ENCODE measurements at places on chromosomes 13 and 19.

- DNase-seq = no peak
These were observed 11.9 kb upstream of the WDR18 start for GRCh38 chr19:972281-972680.

DNA sequence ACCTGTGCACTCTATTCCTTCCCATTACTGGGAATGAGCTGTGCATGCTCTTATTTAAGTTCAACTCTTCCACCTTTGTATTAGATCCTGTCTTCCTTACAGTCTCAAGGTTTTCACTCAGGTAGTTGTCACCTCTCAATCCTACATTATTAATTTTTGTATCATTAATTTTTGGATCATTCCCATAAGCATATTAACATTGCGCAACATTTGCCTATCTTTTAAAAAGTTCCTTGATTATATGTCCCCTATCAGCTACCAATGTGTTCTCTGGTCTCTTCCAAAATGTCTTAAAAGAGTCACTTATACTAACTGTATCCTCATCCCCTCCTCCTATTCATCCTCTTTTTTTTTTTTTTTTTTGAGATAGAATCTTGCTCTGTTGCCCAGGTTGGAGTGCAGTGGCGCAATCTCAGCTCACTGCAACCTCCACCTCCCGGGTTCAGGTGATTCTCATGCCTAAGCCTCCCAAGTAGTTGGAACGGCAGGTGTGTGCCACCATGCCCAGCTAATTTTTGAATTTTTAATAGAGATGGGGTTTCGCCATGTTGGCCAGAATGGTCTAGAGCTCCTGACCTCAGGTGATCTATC is 2.1 kb upstream of the RCBTB2 start:
- DNase-seq = no peak

DNA sequence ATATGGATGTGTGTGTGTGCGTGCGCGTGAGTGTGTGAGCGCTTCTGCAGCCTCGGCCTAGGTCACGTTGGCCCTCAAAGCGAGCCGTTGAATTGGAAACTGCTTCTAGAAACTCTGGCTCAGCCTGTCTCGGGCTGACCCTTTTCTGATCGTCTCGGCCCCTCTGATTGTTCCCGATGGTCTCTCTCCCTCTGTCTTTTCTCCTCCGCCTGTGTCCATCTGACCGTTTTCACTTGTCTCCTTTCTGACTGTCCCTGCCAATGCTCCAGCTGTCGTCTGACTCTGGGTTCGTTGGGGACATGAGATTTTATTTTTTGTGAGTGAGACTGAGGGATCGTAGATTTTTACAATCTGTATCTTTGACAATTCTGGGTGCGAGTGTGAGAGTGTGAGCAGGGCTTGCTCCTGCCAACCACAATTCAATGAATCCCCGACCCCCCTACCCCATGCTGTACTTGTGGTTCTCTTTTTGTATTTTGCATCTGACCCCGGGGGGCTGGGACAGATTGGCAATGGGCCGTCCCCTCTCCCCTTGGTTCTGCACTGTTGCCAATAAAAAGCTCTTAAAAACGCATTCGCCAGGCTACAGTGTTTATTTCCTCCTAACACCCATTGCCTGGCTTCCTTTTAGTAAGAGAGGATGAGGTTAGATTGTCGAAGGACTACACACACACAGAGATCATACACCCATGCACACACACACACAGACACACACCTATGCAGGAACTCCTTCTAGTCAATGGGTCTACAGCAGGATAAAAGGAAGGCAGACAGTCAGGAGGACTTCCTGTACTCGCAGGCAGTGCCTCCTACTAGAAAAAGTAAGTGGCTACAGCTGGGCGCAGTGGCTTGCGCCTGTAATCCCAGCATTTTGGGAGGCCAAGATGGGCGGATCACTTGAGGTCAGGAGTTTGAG is 7.1 kb downstream of the FOSB start:
- no peak for DNase-seq

DNA sequence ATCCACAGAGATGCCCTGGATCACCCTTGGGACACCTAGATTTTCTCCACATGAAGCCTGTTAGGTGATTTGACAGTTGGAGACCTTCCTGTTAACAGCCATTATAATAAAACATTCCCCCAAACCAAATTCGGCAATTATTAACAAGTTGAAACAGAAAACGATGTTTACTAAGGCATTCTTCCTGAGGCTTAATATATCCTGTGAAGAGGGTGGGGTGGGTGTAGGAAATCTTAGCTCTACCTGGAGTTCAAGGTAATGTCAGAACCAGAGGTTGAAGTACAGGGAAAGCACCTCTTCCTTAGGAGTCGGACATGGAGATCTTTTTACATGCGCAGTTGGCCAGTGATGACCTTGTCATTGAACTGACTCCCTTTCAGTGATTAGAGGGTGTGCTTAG is 143.0 kb downstream of the FGF9 start:
- no peak for DNase-seq

DNA sequence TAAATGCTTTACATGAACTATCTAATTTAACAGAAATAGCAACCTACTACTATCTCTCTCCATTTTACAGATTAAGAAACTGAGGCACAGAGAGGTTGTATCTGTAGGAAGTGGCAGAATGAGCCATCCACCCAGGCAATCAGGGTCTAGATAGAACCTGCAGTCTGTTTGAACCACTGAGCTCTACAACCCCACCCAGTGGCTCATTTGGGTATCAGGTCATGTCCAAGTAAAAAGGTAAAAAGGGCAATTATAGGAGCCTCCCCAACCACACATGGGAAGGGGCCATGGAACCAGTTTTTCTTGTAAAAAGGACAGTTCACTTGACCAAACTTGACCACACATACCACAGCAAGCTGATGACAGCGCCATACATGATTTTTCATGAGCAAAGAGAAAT is 92.9 kb upstream of the SGCG start:
- DNase-seq = no peak

GRCh38 chr13:54637366-54637765 is 1608.8 kb downstream of the OLFM4 start:
- DNase-seq = no peak

DNA sequence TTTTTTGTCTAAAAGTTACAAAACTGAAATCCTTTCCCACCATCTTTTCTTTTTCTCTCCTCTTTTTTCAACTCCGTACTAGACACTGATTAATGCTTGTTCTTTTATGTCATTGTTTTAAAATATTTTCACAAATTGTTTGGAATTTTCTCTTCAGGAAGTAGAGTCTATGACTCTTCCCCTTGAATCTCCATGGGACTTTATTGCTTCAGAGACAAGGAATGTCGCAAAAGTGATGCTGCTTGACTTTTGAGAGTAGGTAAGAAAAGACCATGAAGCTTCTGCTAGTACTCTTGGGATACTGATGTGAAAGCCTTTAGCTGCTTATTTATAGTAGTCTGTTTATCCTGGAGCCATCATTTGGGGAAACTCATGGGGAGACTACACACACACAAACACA is 260.1 kb upstream of the SLC10A2 start:
- DNase-seq = no peak

DNA sequence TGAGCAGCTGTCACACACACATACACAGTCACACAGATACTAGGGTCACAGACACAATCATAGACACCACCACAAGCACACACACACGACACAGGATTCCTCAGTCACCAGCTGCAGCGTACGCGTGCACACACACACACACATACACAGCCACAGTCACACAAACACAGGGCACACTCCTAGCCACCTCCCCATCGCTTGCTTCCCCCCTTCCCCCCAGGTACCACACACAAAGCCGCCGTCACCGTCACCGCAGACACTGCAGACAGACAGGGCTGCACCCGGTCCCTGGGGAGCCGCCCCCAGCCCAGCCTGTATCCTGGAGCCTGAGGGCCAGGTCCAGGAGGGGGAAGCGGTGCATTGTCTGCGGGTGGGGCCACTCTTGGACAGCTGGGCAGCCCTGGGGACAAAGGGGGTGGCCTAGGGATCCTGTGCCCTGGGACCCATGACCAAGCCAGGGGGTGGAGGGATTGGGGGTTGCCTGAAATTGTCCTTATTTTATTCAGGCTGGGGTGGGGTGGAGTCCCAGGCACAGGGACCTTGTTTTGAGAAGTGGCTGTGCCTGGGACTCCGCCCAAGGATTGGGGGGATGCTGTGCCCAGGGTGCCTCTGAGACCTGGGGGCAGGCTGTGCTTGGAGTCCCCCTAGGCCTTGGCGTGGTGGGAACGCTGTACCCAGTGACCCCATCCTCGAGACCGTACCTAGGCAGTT is 957 bp downstream of the NUMBL start:
- peak; percentile 65 for DNase-seq

DNA sequence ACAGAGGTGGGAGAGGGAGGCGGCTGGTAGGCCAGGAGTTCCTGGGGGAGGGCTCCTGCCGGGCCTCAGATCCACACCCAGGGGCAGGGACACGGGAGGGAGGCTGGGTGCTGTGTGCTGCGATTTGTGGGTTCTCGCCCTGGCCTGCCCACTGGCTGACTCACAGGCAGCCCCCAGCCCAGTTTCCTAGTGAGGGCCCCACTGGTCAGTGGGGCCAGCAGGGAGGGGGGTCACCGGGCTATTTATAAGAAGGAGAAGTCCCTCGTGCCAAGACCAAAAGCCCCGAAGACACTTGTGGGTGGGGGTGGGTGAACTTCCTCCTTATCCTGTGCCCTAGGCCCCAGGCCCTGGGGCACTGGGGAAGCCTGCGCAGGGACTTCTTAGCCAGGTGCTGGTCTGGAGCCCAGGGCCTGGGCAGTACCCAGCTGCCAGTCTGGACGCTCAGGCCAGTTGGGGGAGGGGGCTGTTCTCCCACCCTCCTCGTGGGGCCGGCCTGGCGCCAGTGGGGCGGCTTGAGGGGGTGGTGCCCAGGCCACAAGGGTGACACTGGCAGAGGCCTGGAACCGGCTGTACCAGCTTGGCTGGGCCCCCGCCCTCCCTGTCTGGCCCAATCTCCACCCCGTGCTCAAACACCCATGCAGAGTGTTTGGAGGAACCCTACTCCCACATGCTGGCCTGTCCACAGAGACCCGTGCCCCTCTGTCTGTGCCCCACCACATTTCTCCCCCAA is 5.0 kb upstream of the JUNB start:
- no peak for DNase-seq

DNA sequence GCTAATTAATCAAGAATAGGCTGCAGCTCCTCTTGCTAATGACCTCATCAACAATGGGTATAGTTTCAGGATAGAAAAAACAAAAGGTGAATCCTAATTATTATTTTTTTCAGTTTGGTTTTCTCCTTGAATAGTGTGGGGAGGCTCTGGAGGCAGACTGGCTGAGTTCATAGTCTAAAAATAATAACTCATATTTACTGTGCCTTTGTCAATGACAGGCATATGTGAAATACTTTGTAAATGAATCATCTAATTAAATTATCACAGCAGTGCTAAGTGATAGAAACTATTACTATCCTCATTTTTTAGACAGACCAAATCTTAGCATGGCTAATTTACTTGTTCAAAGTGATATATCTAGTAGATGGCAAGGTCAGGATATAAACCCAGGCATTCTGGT is 1261.0 kb upstream of the SLC10A2 start:
- DNase-seq = no peak

GRCh38 chr13:97298816-97299215 is 76.7 kb downstream of the MBNL2 start:
- DNase-seq = no peak

- DNase-seq = no peak
These were observed 230.6 kb upstream of the DACH1 start for GRCh38 chr13:72097568-72097967.

GRCh38 chr13:109918179-109918711 is 131.9 kb upstream of the IRS2 start:
- DNase-seq = no peak

- DNase-seq = no peak
These were observed 14.5 kb downstream of the LMTK3 start for GRCh38 chr19:48496959-48497727.

GRCh38 chr13:24899601-24900000 is 135.6 kb downstream of the RNF17 start:
- no peak for DNase-seq

- DNase-seq = no peak
These were observed 6.2 kb downstream of the GNA11 start for GRCh38 chr19:3100331-3100730.

DNA sequence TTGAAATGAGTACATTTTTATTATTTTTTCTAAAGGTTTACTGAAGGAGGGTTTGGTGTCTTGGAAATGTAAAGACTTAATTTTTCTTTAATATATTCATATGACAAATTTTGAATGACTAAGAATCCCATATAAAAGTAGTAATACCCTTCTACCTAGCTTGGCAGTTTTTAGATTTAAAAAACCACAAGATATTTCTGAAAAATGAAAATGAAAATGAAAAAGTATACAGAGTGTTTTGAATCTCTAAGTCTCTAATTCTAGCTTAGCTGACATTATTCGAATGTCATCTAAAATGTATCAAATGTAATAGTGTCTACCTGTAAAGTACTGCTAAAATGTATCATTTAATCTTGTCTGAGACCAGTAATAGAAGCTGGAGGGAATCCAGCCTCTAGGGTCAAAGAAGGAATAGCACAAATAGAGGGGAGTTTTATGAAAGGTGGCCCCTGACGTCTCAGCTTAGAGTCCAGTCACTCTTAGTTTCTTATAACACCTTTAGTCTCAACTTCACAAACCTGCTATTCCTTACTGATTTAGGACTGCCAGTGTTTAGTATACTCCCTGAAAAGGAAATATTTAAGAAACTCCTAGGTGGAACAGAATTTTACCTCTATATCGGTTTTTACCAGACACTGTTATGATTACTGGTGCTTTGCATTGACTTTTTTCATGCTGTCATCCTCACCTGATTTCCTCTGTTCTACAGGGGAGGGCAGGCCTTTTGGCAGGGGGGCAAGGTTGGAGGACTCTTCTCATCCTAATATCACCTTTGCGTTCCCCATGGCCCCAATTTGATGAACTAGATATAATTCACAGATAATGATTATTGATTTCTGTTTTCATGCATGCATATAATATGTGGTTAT is 16.2 kb upstream of the MIR17HG start:
- no peak for DNase-seq

GRCh38 chr13:24822640-24823039 is 58.7 kb downstream of the RNF17 start:
- DNase-seq = no peak

DNA sequence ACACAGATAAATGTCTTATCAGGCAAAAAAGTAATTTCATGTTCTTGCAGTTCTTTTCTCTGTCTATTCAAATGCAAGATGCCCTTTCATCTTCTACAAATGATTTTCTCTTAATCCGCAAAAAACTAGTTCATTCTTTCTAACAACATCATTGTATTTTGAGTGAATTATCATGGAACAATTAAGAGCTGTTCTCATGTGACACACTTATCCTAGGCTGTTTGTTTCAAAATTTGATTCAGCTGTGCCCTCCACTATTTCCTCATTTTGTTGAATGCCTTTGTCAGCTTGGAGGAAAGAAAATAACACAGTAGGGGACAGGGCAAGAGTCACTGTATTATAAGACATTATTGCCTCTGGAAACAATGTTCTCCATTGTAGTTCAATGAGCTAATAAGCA is 396.9 kb downstream of the KCTD12 start:
- no peak for DNase-seq

DNA sequence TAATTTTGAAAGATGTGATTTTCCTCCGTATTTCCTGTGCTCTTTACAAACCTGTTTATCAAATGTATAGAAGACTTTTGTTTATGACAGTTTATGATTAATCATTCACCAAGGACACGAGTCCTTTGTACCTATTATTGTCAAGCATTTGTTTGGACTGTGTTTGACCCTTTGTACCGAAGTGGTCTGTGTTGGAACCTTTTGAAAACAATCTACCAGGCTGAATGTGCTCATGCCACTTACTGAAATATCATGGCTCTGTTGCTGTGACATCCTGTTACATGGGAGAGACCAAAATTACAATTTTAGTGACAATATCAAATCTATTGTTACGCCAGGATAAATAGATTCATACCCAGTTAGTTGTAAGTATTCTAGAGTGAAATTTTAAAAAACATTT is 193.6 kb downstream of the IRS2 start:
- DNase-seq = no peak

Measured in stimulated activated naive B cell treated with anti-CD40 and anti-IgM and Interleukin-4, amounts not matched to agents 10 μg/mL and 1 μg/mL and 100 μg/mL, for 72 hours (primary cell).